ENCODE measurements at places on chromosomes 12 and 14. TPM values are rescaled to one million over a fixed set of nuclear protein-coding genes. Genes with fewer than 3 reads are reported as not detected.

DNA sequence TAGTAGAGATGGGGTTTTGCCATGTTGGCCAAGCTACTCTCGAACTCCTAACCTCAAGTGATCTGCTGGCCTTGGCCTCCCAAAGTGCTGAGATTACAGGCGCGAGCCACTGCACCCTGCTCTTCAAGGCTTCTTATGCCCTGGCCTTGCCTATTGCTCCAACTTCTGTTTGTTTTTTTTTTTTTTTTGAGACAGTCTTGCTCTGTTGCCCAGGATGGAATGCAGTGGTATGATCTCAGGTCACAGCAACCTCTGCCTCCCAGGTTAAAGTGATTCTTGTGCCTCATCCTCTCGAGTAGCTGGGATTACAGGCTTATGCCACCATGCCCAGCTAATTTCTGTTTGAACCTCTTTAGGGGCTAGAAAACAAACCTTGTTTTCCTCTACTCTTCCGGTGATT lies 6.0 kb upstream of the ABCD4 start:
- no peak for DNase-seq

DNA sequence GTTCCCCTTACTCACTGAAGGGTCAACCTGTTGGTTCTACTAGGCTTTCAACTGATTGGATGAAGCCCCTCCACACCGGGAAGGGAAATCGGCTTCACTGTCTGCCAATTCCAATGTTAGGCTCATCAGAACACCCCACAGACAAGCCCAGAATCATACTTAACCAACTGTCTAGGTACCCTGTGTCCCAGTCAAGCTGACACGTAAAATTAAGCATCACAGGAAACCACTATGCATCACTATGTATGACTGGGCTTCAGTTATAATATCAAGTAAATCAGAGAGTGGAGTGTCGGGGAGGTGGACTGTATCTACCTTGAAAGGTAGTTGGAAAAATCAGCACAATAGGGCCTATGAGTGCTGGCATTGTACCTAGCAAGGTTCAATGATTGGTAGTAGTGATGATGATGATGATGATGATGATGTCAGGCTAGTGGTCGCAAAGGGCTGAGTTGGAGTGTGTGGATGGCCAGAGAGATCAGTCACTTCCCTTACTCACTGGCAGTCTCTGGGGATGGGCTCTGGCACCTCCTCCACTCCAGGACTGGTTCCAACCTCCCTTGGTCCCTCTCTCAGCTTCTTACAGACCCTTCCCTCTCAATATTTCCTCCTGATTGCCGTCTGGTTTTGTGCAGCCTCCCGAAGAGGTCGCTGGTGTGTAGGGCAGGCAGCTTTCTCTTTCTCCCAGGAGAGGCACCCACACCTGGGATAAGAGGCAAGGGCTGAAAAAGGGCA lies 3.3 kb upstream of the ATG101 start:
- no peak for DNase-seq

DNA sequence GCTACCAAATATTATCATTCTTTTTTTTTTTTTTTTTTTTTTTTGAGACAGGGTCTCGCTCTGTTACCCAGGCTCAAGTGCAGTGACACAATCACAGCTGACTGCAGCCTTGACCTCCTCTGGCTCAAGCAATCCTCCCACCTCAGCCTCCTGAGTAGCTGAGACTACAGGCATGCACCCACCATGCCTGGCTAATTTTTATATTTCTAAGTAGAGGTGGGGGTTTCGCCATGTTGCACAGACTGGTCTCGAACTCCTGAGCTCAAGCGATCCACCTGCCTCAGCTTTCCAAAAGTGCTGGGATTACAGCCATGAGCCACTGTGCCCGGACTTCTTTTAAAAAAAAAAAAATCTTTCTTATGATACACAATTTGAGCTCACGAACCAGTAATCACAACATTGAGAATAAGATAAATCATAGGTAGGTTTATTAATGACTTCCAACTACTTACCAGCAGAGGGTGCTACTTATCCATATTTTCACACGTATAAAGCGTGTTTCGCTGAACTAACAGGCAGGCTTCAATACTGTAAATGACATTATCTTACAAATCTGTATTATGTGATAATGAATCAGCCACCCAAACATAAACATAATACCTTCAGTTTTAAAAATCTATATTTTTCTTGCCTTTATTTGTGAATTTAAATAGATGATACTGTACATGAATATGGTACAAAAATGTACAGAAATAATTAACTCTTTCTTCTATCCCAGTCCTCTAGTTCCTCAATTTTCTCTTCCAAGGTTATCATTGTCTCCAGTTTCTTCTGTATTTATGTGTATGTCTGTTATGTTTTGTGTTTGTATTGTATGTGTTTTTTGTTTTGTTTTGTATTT lies 42.5 kb upstream of the BCAT1 start:
- peak; percentile 24 for DNase-seq

DNA sequence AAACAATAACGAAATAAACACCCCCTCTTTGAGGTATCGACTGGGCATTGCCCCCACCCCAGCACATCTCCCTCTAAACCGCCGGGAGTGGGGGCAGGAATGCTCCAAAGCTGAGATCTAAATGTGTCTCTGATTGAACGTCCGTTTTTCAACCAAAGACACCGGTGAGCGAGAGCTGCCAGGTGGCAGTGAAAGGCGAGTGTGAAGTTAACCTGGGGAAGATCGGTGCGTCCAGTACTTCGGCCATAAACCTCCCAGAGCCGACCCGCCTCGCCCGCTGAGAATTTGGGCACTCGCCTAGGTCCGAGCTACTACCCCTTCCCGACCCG lies 625 bp downstream of the ANGEL1 start:
- DNase-seq: no peak

GRCh38 chr12:124143726-124144125 lies 151.2 kb upstream of the RFLNA start:
- DNase-seq: no peak

- no peak for DNase-seq
Measured at GRCh38 chr12:120025640-120026039, 36.6 kb downstream of the BICDL1 start.

GRCh38 chr12:6780573-6780972 lies 8.3 kb downstream of the LAG3 start:
- no peak for DNase-seq

The PHLDA1 gene
- 42.7 TPM for polyA plus RNA-seq

GRCh38 chr14:99633918-99634317 lies 11.0 kb upstream of the HHIPL1 start:
- no peak for DNase-seq

DNA sequence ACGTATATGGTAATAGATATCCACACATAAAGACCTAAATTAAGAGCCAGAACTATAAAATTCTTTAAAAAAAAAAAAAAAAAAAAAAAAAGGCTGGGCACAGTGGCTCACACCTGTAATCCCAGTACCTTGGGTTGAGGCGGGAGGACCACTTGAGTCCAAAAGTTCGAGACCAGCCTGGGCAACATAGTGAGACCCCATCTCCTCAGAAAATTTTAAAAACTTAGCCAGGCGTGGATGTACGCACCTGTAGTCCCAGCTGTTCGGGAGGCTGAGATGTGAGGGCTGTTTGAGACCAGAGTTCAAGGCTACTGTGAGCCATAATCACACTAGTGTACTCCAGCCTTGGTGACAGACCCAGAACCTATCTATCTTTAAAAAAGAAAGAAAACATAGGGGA lies 4.3 kb downstream of the BTBD7 start:
- no peak for DNase-seq

The GLI1 gene
- 34.5 TPM for polyA plus RNA-seq

GRCh38 chr12:5248230-5248629 lies 183.7 kb upstream of the NTF3 start:
- DNase-seq: no peak

GRCh38 chr14:73719361-73719760 lies 5.2 kb upstream of the PNMA1 start:
- no peak for DNase-seq

The OR6C3 gene
- polyA plus RNA-seq: not detected

DNA sequence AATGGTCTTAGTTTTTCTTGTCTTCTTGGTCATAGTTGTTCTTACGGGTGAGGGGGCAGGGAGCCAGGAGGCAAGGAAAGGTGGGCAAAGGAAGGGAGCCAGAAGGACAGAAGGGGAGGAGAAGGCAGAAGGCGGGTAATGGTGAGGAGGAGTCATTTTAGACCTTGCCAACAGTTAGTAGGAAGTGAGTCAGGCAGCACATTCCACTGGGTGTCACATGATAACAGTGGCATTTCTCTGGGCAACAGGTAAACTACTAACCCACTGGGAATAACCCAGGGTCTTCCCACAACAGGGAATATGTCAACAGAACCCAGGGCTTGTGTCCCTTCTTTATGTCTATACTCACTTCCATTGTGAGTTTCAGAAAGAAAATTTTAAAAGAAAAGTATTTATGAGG lies 127.6 kb downstream of the SLC8A3 start:
- no peak for DNase-seq

DNA sequence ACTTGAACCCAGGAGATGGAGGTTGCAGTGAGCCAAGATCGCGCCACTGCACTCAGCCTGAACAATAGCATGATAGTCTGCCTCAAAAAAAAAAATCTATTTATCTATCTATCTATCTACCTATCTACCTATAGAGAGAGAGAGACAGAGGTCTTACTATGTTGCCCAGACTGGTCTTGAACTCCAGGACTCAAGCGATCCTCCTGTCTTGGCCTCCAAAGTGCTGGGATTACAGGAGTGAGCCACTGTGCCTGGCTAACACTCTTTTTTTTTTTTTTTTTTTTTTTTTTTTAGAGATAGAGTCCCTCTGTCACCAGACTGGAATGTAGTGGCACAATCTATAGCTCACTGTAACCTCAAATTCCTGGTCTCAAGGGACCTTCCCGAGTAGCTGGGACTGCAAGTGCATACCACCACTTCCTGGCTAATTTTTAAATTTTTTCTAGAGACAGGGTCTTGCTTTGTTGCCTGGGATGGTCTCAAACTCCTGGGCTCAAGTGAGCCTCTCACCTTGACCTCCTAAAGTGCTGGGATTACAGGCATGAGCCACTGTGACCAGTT lies 1.9 kb downstream of the FAM186A start:
- DNase-seq: no peak

The GALNT8 gene
- polyA plus RNA-seq: 1.8 TPM

The OTOGL gene
- polyA plus RNA-seq: 0.52 TPM

All from right lung (tissue), 10 donors.